ENCODE measurements at places on chromosomes 16 and 17. TPM values are rescaled to one million over a fixed set of nuclear protein-coding genes. Genes with fewer than 3 reads are reported as not detected.

The TBC1D3E gene
- total RNA-seq = not detected

GRCh38 chr16:3752984-3753383, 35.7 kb upstream of the TRAP1 start:
- no peak for DNase-seq

DNA sequence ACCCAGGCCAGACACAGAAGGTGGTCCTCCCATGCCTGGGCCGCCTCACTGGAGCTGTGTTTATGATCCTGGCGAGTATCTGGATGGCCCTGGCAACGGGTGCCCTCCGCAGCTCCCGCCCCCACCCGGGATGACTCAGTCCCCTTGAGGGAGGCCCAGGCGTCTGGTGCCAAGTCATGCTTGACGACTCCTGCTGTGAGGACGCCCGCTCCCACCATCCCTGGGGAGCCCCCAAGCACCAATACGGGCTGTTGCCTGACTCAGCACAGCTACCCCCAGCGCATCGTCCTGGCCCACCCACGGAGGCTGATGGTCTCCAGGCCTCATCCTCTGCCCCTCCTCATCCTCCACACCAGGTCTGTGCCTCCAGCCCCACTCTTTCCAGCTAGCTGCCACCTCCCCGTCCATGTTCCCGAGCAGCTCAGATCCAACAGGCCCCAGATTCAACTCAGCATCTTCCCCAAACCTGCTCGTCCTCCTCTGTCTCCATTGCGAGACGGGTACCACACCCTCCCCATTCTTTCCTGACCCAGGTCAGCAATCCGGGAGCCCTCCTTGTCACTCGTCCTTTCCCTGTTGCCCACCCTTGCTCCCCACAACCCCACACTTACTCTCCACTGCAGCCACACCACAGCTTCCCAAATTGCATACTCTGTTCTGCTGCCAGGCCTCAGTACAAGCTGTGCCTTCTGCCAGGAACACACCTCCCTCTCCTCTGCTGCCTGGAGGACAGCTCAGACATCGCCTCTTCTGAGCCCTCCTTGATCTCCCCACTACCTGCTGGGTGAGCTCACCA, 2.6 kb downstream of the CAMKK1 start:
- no peak for DNase-seq

DNA sequence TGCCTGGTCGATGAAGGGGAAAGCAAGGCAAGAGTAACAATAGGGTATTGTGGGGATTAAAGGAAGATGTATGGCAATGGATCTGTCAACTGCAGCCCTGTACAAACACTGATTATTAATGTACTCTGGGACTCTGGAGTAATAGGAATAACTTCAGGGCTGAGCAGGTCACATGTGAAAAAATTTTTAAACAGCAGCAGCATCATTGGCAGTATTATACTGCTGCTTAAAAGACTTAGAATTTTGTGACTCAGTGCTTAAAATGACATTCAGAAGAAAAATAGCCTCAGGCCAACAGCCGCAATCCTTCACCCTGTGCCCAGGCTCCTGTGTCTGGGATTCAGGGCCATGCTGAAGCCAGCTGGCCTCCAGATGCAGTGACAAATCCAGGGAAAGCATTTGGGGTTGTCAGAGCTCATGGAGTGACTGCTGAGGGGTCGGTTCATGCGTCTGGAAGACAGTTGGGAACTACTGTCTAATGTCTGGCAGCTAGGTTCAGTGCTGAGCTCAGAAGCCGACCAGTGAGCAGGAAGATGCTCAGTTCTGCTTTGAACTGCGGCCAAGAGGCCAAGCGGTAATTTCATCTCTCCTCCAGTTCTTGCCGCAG, 22.2 kb downstream of the TEX2 start:
- DNase-seq = no peak

DNA sequence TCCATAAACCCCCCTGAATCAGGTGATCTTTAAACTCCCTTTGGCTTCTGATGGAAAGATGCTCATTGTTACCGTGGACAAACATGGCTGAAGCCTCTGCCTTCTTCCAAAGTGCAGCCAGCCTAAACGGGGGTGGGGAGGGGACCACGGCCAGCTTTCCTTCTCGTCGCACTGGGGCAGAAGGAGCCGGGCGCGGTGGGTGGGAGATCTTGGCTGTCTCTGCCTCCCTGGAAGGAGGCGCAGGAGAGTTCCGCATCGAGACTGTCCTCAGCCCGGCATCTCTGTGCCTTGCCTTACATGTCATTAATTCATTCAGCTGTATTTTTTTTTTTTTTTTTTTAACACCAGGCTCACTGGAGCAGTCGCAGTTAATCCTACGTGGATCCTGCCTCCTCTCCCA, 163.3 kb upstream of the PLCG2 start:
- no peak for DNase-seq

GRCh38 chr17:45338996-45339535, 22.2 kb upstream of the MAP3K14 start:
- DNase-seq = no peak

DNA sequence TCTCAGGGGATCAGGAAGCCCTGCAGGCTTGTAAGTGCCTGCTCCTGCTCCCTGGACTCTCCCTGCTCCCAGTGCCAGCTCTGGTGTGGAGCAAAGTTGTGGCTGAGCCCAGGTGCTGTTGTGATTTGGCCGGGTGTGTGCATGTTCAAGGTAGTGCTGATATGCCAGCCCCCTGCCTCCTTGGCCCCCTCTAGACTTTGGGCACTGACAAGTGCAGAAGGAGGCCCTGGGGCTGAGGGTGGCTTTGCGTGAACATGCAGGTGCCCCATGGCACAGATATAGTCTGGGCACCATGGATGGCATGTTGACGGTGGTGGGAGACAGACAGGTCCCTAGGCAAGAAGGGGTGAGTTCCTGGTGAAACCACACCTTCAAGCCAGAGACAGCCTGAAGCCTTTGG, 441.6 kb upstream of the CDH8 start:
- no peak for DNase-seq

- DNase-seq = no peak
Observed at GRCh38 chr16:7321661-7322060, 11.0 kb upstream of the RBFOX1 start.

- DNase-seq = no peak
Observed at GRCh38 chr17:48647963-48648245, 21.7 kb upstream of the HOXB9 start.

GRCh38 chr17:49480836-49481615, 14.1 kb upstream of the NGFR start:
- DNase-seq = no peak

DNA sequence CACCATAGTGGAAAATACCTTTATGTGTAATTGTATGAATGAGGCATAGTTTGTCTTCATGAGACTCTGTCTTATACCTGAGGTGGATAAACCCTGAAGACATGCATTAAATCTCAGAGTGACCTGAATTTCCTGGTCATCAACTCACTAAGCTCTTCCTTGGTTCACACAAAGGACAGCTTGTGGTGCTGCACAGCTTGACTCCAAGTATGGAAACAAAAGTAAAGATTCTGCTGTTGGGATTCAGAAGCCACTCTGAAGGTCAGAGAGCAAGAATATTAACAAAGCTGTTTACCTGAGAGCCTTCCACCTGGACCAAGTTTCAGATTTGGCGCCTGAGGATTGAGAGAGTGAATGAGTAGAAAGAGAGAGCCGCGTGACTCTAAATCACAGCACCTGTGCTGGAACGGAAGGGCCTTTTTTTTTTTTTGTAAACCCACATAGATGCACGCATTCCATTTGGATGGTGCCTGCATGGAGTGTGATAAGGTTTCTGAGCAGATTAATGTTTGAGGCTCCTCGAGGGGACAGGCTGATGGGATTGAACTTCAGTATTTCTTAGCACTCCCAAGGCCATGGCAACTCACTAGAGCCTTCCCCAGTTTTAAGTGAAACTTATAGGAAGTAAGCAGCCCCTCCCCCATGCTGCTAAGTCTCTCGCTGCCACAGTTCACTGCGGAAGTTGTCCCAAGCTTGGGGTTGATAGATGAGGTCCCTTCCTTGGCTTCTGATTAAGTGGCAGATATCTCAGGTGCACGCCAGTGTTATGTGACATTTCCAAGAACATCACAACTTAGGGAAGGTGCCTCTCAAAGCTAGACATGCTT, 28.7 kb downstream of the CALB2 start:
- DNase-seq = no peak

DNA sequence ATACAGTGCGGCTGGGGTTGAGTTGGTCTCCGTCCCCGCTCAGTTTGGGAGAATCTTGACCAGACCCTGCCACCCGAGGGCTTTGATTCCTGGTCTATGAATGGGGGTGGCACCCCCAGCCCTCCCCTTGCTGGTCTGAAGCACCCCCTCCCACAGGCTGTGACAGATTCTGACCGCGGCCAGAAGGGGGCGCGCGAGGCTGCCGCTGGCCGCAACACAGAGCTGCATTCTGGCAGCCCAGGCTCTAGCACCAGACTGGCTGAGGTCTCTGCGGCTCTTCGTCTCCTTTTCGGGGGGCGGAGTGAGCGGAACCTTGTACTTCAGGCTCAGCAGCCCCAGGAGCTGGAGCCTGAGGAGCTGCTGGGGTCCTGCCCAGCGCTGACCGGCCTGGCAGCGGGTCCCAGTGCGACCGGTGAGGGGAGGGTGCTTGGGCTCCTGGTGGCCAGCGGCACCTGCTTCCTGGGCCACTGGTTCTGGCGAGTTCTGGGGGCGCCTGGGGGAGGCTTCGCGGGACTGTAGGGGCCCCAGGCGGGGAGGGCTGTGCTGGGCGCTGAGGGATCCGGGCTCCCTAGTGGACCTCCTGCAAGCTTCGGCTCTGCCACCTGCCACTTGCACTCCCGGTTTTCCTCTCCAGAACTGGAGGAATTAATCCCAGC, 1011.6 kb downstream of the KCNJ18 start:
- no peak for DNase-seq

DNA sequence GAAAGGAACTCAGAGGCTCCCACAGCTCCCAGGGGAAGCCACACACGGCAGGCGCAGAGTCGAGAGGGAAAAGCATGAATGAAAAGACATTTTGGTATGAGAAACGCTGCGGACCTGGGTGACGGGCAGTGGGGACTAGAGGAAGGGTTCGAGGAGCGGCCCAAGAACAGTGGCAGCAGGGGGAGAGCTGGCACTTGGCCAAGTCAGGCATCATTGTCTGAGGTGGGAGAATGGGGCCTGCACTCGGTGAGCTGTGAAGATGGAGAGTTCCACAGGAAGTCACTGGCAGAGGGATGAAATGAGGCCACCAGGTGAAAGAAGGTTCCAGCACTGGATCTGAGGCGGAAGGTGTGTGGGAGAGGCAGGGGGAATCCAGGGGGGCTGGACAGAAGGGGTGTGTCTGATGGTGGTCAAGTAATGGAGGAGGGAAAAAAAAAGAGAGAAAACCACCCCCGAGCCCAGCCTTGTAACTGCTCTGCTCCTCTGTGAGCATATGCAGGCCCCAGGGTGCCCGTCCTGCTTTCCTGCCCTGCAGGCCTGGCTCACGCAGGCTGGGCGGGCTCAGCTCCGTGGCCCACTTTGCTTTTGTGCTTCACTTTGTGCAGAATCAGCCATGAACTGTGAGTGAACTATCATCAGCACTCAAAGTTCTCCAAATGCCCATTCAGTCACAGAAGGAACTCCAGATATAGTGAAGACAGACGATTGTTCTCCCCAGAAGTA, 31.8 kb downstream of the TMEM204 start:
- no peak for DNase-seq

The NLRP1 gene
- 18.8 TPM for total RNA-seq

- DNase-seq = no peak
Observed at GRCh38 chr16:30040221-30040620, 9.2 kb upstream of the TLCD3B start.

DNA sequence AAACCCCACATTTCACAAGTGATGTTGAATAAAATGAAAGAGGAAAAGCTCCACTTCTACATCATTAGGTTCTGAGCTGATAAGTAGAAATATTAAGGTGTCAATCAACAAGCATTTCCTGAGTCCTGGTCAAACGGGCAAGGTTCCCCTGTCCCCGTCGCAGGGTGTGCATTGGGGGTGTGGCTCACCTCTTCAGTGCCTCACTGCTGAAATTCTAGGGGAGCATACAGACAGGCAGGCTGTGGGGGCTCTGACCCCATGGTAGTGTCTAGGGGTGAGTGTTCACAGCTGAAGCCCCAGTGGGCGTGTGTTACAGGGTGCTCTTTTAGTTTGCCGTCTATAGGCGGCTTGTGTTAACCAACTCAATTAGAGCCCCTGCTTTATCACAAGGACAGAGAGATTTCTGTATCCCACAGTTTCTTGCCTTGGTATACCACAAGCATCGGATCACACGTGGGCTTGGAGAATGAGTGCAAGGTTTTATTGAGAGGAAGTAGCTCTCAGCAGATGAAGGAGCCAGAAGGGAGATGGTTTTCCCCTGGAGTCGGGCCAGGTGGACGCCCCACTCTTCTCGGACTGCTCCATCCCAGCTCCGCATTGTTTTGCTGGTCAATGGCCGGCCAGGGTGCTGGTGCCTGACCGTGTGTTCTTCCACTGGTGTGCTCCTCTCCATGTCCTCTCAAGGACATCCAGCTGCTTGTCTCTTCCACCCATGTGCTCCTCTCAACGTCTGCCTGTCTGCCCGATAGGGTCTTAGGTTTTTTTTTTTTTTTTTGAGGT, 238.2 kb upstream of the NLRP1 start:
- DNase-seq = no peak

The USP6 gene
- total RNA-seq = 0.04 TPM

The GPR142 gene
- total RNA-seq = not detected

The PYY gene
- not detected for total RNA-seq

The TBC1D26 gene
- 0.45 TPM for total RNA-seq

The C16orf92 gene
- not detected for total RNA-seq

GRCh38 chr16:71610447-71610846, 15.5 kb upstream of the MARVELD3 start:
- DNase-seq = no peak

GRCh38 chr17:63505341-63505740, 17.8 kb upstream of the KCNH6 start:
- DNase-seq = no peak

DNA sequence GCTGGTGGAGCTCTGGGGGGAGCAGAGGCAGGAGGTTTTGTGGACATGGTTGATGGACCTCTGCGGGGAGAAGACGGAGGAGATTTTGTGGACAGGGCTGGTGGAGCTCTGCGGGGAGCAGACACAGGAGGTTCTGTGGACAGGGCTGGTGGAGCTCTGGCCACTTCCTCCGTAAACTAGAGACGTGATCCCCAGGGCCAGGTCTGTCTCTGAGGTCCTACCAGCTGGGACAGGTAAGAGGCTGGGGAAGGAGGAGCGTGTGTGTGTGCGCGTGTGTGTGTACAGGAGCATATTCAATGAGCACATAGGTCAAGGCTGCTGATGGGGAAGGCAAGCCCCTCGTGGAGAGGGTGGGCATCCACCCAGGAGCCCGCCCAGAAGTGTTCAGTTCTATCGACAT, 20.6 kb downstream of the RPH3AL start:
- DNase-seq = no peak

DNA sequence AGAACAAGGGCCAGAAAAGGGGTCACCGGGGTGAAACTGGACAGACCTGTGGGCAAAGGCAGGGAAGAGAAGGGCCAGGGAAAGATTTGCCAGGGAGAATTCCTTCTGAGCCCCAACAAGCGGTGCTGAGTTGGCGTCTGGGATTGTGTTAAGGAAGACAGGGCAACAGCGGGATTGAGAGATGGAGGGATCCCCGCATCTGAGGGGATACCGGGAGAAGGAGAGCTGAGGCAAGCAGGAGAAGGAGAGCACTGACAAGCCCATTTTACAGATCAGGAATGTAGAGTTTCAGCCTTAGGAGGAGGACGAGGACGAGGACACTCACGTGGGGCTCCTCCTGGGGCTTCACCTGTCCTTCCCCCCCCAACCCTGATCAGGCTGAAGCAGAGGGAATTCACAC, 998 bp upstream of the ABCC3 start:
- no peak for DNase-seq

GRCh38 chr16:63612462-63613227, 1509.2 kb downstream of the CDH11 start:
- no peak for DNase-seq

GRCh38 chr16:70704586-70704985, 18.7 kb upstream of the MTSS2 start:
- no peak for DNase-seq
